ENCODE measurements at places on chromosomes 2 and 18. TPM values are rescaled to one million over a fixed set of nuclear protein-coding genes. Genes with fewer than 3 reads are reported as not detected.

TMEM247 gene
- not detected for total RNA-seq

ADD2 gene
- total RNA-seq: 2.8 TPM

DNA sequence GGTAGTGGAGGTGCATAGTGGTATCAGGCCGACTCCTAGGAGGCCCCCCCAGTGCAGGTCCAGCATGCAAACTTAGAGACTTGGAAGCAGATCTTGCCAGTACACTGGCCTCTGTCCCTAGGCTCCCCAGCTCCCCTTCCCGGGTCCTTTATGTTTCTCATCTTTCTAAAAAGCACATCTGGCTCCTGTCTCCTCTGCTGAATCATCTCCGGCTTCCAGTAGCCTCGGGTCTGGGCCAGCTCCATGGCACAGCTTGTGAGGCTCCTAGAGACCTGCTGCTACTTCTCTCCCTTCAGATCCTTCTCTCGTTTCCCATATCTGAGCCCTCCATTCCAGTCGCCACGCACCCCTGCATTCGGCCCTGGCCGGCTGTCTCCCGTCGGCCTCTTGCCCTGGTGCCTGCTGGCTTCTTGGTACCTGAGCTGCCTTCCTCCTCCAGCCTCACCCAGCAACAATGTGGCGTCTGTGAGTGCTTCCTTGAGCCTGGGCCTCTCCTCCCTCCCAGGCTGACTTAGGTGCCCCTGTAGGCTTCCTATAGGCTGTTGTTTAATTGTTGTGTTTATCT lies 6.6 kb downstream of the TRAF3IP1 start:
- DNase-seq: no peak

DNA sequence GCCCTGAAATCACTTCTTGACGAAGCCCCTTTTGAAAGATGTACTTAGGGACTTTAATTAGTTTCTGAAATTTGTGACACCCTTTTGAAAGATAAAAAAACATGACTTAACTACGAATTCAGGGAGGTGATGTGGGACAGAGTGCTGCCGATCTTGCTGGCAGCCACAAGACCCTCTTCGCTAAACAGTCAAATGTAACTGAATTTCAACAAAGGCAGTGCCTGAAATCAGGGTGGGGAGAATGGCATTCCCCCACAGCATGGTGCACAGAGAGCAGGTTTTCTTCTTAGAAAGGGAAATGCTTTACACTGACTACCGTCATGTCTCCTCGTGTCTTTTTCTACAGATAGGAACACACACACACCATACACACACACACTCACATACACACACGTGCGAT lies 640.2 kb upstream of the POU3F3 start:
- DNase-seq: no peak

GRCh38 chr2:172865422-172865821 lies 129.8 kb downstream of the RAPGEF4 start:
- no peak for DNase-seq
